ENCODE measurements at places on chromosomes 11 and 22.

DNA sequence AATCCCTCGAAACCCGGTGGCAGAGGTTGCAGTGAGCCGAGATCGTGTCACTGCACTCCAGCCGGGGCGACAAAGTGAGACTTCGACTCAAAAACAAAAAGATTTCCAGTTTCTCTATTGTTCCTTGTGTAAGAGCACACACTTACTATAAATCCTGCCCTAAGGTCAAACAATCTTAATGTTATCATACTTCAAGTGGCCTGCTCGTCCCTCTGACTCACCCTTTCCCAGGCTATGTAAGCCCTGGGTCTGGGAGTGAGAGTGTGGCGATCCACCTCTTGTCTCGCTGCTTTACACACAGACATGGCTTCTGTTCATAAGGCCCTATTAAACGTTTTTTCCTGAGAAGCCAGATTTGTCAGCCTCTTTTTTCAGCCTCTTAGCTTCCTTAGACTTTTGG, 24.4 kb upstream of the A4GALT start:
- DNase-seq: no peak

- no peak for DNase-seq
These were observed 103.3 kb downstream of the LRRC32 start for GRCh38 chr11:76567261-76567660.

- DNase-seq: no peak
These were observed at the start of gene OR5AN1 for GRCh38 chr11:59358595-59358994. Gene OR5AN1, plus strand, starts transcription at chr11:59358895. Its CDS starts 5,564 bp downstream, at chr11:59364459.

DNA sequence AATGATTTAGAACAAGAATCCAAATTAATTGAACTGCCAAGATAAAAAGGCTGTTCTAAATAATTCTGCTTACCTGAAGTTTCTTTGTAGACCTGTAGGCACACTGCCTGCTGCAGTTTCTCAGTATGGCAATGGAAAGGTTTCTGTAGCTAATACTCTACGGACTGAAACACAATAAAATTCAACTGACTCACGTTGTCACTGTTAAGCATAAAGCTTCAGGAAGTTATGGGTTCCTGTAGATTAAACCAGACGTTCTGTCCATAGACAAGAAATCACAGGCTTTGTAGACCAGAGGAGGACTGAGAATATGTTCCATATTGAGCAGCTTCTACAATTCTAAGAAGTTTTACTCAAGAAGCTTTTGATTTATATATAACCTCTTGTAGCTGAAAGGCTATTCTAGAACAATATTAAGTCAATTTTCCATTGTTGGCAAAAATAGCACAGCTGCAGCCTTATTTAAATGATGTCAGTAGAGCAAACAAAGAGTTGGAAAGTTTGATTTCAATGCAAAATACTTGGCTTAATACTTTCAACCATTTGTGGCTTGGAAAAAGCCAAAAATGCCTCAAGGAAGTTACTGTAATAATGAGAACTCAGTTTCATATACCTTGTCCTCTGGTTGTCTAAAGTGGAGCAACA, at the start of gene GLYATL2:
TSS of gene GLYATL2 (minus strand) at position 344 of the 645 bp plus-strand sequence. CDS start 5,092 bp downstream, outside the sequence.
- no peak for DNase-seq

DNA sequence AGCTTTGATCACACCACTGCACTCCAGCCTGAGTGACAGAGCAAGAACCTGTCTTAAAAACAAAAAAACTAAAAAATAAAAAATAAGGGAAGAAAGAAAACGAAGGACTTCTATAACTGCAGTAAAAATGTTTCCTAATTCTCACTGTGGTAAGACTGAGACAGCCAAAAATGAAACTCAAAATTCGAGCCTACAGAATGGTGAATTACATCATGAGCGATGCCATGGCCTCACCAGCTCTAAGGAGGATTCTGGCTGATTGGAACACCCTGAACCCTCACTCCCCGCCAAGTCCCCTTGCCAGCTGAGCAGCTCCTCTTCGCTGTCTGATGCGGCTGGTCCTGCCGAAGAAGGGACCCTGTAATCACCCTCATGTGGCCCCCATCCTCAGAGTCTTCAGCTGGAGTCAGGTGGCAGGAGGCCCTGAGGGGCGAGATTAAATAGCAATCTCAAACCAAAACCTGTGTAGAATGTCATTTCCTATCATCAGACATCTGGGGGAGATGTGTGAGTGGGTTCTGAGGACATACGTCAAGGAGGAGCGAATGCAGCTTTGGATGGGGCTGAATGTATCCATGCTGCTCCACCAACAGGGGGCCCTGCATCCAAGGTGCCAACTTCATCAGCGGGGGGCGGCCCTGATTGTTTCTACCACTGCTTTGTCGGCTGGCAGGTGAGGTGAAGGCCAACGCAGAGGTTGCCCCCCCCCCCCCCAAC, 29.2 kb downstream of the PDGFB start:
- no peak for DNase-seq

DNA sequence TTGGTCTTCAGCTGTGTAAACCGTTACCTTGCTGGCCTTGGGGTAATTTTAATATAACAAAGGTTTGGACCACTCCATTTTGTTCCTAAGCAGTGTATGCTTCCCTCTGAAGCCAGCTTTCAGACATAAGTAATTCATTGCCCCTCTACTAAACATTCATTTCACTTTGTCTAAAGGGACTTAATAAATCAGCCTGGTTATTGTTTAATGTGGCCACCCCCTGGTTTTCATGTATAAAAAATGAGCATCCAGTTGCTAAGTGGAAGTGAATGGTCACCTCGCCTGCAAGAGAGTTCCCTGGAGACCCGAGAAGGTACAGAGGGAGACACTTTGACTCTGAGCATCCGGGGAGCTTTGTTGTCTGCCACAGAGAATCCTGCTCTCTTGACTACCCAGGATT, 3.9 kb downstream of the ABTB2 start:
- DNase-seq: no peak

DNA sequence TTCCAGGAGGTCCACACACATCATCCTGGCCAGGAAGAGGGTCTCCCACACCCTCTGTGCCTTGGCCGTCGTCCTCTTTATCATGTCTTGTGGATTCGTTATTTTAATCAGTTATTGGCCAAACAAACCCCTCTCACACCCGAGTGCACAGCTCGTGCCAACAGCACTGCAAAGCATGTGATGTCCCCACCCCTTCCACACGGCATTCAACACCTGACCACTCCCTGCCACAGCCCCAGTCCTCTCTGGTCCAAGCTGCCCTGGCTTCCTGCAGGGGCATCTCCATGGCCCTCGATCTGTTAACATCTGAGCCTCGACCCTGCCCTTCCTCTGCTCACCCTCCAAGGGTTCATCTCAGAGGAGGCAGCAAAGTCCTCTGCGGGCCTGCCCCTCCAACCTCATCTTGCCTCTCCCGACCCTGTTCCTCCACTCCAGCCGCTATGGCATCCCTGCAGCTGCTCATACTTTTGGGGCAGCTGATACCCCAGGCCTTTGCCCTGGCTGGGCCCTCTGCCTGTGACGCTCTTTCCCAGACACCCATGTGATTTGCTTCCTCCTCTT, 14.0 kb downstream of the MYEOV start:
- no peak for DNase-seq

- no peak for DNase-seq
These were observed 23.5 kb upstream of the PAK1 start for GRCh38 chr11:77497368-77497767.

- no peak for DNase-seq
These were observed 82.7 kb upstream of the TMEM45B start for GRCh38 chr11:129732941-129733340.

DNA sequence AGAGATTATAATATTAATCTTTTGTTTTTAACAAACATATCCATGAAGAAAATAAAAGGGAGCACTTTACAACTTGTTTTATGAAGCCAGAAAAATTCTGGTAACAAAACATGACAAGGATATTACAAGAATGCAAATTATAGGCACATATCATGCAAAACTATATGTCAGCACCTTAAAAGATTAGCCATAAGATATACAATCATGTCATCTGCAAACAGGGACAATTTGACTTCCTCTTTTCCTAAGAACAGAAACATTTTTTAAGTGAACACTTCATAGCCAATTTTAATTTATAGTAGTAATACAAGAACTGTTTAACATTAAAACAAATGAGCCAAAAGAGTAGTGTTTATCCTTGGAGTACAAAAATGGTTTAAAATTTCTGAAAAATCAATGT, 916.5 kb upstream of the CNTN5 start:
- DNase-seq: no peak

DNA sequence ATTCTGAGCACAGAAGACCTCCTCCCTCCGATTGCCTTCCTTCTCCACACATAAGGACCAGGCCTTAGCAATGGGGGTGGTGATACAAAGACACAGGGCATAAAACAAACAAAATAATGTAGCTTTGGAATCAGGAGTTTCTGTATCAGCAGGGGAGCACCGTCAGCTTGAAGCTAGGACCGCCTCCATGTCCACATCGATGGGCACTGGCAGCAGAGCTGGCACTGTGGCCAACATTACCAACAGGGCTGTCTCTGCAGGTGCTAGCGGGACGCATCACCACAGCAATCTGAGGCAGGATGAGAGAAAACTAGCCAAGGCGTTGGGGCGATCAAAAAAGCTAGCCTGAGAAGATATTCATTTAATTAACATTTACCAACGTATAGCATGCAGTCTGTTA, 201.4 kb downstream of the MAML2 start:
- DNase-seq: no peak

- no peak for DNase-seq
These were observed 28.1 kb upstream of the P2RY2 start for GRCh38 chr11:73189723-73190556.

DNA sequence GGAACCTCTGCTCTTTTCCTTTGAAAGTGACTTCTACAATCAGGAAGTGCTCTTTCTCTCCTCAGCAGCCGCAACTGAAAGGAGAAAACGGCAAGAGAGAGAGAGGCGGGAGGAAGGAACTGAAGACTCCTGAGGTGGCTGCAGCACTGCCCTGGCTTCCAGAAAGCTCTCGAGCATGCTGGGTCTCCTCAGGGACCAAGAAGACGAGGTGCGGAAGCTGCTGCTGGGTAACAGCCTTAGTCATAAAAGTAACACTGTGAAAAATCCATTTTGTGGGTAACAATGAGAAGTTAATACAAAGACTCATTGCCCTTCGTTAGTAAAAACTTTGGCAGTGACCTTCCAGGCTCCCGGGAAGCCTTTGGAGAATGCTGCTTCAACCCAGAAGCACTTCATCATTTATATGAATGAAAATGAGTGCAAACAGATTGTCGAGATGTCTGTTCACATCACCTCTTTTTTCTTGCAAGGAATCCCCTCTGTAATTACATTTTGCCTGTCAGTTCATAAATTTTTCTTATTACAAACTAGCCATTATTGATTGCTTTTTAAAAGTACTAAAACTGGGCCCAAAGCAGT, 473.4 kb downstream of the SOX6 start:
- DNase-seq: no peak

DNA sequence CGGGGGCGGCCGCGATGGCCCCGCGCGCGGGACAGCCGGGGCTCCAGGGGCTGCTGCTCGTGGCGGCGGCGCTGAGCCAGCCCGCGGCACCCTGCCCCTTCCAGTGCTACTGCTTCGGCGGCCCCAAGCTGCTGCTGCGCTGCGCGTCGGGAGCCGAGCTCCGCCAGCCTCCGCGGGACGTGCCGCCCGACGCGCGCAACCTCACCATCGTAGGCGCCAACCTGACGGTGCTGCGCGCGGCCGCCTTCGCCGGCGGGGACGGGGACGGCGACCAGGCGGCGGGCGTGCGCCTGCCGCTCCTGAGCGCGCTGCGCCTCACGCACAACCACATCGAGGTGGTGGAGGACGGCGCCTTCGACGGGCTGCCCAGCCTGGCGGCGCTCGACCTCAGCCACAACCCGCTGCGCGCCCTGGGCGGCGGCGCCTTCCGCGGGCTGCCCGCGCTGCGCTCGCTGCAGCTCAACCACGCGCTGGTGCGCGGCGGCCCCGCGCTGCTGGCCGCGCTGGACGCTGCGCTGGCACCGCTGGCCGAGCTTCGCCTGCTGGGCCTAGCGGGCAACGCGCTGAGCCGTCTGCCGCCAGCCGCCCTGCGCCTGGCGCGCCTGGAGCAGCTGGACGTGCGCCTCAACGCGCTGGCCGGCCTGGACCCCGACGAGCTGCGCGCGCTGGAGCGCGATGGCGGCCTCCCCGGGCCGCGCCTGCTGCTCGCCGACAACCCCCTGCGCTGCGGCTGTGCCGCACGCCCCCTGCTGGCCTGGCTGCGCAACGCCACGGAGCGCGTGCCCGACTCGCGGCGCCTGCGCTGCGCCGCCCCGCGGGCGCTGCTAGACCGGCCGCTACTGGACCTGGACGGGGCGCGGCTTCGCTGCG, 697 bp downstream of the TPBGL start:
- peak; percentile 97 for DNase-seq

GRCh38 chr22:48320683-48321451, 1506.8 kb downstream of the BRD1 start:
- no peak for DNase-seq

- DNase-seq: no peak
These were observed 276.9 kb downstream of the KIRREL3 start for GRCh38 chr11:126723665-126724045.

GRCh38 chr11:117584056-117584830, 212.8 kb downstream of the DSCAML1 start:
- DNase-seq: no peak

DNA sequence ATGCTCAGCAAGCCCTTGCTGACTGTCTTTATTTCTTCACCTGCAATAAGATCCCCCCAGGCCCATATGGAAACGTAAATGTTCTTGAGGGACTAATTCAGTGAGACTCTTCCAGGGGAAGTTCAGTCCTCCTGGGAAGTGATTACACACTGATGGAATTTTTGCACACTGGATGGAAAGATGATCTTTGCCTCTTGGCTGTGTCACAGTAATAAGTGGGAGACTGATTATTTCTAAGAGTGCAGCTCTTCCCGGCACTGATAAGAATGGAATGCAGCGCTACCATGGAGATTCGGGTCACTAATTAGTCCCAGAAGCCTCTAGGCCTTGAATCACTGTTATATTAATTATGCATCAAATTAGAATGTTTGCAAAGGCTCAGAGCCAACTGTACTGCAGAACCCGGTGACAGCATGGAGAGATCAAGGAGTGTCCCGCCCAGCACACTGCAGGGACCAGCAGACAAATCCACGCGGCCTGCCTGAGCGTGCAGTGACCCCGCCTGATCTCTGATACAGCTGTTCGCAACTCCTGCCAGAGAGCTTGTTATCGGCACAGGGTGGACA, 178.3 kb downstream of the SNX19 start:
- DNase-seq: no peak

DNA sequence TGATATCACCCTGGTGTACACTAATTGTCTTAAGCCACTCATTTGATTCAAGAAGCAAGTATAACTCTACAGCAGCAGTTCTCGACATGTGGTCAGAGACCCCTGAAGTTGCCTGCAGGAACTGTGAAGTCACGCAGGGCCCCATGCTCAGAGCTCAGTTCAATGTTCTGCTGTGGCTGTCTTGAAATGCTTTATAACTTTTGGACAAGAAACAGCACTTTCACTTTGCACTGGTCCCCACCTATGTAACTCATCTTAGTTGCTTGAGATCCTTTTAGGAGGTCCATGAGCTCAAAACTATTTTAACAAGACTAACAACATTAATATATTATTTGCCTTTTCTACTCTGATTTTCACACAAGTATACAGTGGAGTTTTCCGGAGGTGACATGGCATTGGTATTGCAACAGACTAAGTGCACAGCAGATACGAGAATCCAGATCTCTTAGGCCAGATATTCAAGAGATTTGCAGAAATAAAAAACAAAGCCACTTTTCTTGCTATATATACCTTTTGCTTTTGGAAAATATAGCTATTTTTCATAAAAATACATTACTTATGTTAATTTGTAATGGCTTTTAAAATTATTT, 64.8 kb downstream of the PRR5L start:
- DNase-seq: no peak

GRCh38 chr11:107969219-107969618, 39.5 kb upstream of the CUL5 start:
- DNase-seq: no peak

GRCh38 chr11:2592559-2593392, 107.0 kb downstream of the KCNQ1OT1 start:
- DNase-seq: peak; percentile 4

GRCh38 chr22:25365491-25366261, 146.2 kb downstream of the CRYBB2 start:
- DNase-seq: no peak
